ENCODE measurements at places on chromosomes 2 and 18. TPM values are rescaled to one million over a fixed set of nuclear protein-coding genes. Genes with fewer than 3 reads are reported as not detected.

HK2 gene
- total RNA-seq: 50.2 TPM

DNA sequence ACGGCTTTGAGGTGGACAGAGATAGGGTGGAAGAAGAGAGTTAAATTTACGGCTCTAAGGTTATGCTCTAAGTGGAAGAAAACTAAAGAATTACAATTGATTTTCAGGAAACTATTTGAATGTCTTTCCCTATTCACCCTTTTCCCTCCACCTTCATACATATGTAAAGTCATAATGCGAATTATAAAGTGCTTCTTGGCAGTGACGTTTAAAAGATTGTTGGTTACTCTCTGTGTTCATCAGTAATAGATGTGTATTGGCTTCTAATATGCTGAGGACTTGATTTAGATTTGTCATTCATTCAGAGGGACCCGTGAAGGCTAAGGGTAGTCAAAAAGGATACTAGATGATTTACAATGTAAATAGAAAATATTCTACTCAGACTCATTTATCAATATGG, 63.9 kb downstream of the ARHGAP28 start:
- no peaks in the 10 kb centered on the region for H3K27me3 ChIP-seq
- H3K4me1 ChIP-seq: no peaks in the 10 kb centered on the region
- DNase-seq: no peak
- no peak overlapping the region for H3K4me3 ChIP-seq

SLC11A1 gene
- total RNA-seq: 399 TPM

DNA sequence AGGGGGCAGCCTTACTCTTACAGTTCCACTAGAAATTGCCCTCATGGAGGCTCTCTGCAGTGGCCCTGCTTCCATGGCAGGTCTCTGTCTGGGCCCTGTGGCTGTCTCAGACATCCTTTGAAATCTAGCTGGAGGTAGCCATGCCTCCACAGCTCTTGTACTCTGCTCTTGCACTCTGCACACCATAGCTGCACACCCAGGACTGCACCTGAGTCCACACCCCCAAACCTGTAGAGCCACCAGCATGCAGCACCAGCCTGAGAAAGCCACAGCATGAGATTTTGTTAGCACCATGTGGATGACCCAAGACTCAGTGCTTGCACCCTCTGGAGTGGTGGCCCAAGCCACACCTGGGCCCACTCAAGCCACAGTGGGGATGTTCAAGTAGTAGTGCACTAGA, 376.2 kb upstream of the RND3 start:
- H3K4me3 ChIP-seq: no peak overlapping the region
- no peaks in the 10 kb centered on the region for H3K36me3 ChIP-seq
- H3K27ac ChIP-seq: no peak overlapping the region
- no peaks in the 10 kb centered on the region for H3K27me3 ChIP-seq

- no peak overlapping the region for H3K27ac ChIP-seq
- no peak overlapping the region for H3K4me3 ChIP-seq
- DNase-seq: no peak
- H3K27me3 ChIP-seq: no peaks in the 10 kb centered on the region
Measured at GRCh38 chr2:128306081-128306930, 12.4 kb downstream of the HS6ST1 start.

GRCh38 chr2:182545420-182546167, 118.8 kb upstream of the PDE1A start:
- H3K36me3 ChIP-seq: no peaks in the 10 kb centered on the region
- no peak for DNase-seq
- no peaks in the 10 kb centered on the region for H3K27me3 ChIP-seq
- H3K4me3 ChIP-seq: no peak overlapping the region
- no peak overlapping the region for H3K27ac ChIP-seq
- H3K4me1 ChIP-seq: no peaks in the 10 kb centered on the region

MDH1B gene
- total RNA-seq: not detected

- no peak for DNase-seq
- H3K27me3 ChIP-seq: no peaks in the 10 kb centered on the region
- H3K36me3 ChIP-seq: no peaks in the 10 kb centered on the region
- no peak overlapping the region for H3K4me3 ChIP-seq
- H3K27ac ChIP-seq: no peak overlapping the region
Measured at GRCh38 chr2:114784046-114784445, 341.6 kb downstream of the DPP10 start.

ACVR1C gene
- 11.4 TPM for total RNA-seq

GRCh38 chr2:36597003-36597531, 901 bp downstream of the FEZ2 start:
- no peaks in the 10 kb centered on the region for H3K27me3 ChIP-seq
- peaks cover 9% of the 10 kb centered on the region for H3K4me1 ChIP-seq
- peak overlapping the region; percentile 60 for H3K27ac ChIP-seq
- no peak for DNase-seq
- peak overlapping the region; percentile 63 for H3K4me3 ChIP-seq

GRCh38 chr2:166934817-166935216, 46.5 kb downstream of the XIRP2 start:
- DNase-seq: no peak
- H3K27me3 ChIP-seq: no peaks in the 10 kb centered on the region

GRCh38 chr18:32018331-32019250, at the start of gene RNF125:
Gene RNF125 (plus strand): TSS chr18:32018825. CDS start chr18:32018864, 39 bp downstream.
- DNase-seq: peak; percentile 96
- peak within 1 kb of the TSS; percentile 89 for H3K4me3 ChIP-seq
- no peaks in the 10 kb centered on the region for H3K36me3 ChIP-seq
- H3K27ac ChIP-seq: peak within 1 kb of the TSS; percentile 87

SLC5A7 gene
- total RNA-seq: not detected

DNA sequence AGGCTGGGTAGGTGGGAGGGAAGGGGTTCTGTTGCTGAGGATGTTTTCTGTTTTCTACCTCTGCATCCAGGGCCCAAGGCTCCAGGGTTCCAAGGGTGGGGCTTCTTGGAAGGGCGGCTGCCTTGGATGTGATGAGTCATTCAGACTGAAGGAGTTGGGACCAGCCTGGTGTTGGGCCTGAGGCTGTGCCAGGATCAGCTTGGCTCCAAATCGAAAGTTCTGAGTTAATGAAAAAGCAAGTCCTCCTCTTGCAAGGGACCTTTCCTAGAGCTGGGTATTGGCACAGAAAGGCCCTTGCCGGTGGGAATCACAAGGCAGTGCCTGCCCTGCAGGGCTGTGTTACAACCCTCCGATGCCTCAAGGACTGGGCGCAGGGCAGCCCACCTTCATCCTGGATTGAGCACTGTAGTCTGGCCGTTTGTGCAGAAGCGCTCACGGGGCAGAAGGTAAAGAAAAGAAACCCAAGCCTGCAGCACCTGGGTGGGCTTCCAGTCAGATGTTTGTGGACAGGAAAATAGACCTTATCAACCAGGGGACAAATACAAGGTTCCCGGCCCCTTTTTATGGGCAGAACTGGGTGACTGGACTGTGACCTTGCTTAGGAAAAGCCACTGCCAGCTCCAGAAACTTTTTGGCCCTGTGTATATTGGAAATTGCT, 52.5 kb upstream of the MCFD2 start:
- H3K4me1 ChIP-seq: no peaks in the 10 kb centered on the region
- no peak for DNase-seq
- peaks cover 4% of the 10 kb centered on the region for H3K36me3 ChIP-seq
- no peak overlapping the region for H3K27ac ChIP-seq
- no peaks in the 10 kb centered on the region for H3K27me3 ChIP-seq

- H3K36me3 ChIP-seq: no peaks in the 10 kb centered on the region
- no peaks in the 10 kb centered on the region for H3K27me3 ChIP-seq
- H3K4me1 ChIP-seq: no peaks in the 10 kb centered on the region
- no peak for DNase-seq
- H3K27ac ChIP-seq: no peak overlapping the region
Measured at GRCh38 chr2:129035992-129036391, 717.3 kb upstream of the HS6ST1 start.

UGT1A8 gene
- total RNA-seq: not detected
